ENCODE measurements at places on chromosomes 6 and 20. TPM values are rescaled to one million over a fixed set of nuclear protein-coding genes. Genes with fewer than 3 reads are reported as not detected.
A peak's percentile ranks its signal among the peaks of the same experiment; 100 is the strongest.

Gene PLAGL2
- total RNA-seq = 98.2 TPM

- H3K27me3 ChIP-seq = peaks cover 2% of the 10 kb centered on the region
- DNase-seq = no peak
- H3K27ac ChIP-seq = no peak overlapping the region
- H3K4me3 ChIP-seq = no peak overlapping the region
- H3K4me1 ChIP-seq = no peaks in the 10 kb centered on the region
Observed at GRCh38 chr6:88120635-88121034, 45.5 kb downstream of the CNR1 start.

DNA sequence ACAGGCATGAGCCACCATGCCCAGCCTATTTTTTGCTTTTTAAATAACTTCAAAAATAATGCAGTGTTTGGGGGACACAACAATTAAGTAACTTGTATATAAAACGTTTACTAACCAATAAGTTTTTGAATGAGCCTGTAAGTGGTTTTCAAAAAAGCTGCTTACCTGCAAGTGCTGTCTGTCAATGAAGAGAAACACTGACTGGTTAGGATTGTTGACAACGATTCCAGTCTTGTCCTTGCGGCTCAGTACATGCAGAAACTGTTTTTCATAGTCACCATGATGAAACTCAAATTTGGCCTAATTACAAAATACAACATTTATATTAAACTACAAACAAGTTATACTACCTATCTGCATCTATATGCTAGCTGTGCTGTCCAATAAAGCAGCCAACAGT lies 10.3 kb downstream of the C6orf62 start:
- H3K4me1 ChIP-seq = peaks cover 53% of the 10 kb centered on the region
- no peak for DNase-seq
- H3K27ac ChIP-seq = peak overlapping the region; percentile 56
- peaks cover 76% of the 10 kb centered on the region for H3K36me3 ChIP-seq

DNA sequence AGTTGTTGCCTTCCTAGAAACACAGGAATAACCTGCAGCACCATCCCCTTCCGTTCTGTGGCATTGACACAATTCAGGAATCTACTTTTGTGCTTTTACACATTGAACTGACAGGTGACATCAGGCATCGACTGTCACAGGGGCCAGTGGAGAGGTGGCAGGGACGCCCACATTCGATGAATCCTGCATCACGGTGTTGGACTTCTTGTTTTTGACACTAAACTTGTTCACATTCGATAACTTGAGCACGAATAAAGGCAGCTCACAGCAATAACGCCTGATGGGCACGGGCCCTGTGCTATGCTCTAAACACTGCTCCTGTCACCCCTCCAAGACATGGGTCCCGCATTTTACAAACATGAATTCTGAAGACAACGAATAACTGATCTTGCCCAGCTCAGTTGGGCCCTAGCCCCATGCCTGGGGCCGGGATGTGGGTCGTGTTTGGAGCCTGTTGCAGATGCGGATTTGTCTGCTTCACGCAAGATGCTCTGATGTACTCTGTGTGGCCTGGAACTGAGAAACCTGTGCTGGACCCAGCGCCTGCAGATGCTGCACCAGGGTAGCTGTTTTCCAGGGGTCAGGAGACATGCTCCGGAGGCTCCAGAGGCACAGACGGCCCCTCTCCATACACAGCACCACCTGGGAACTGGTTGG lies 75.7 kb downstream of the TTLL2 start:
- H3K36me3 ChIP-seq = no peaks in the 10 kb centered on the region
- H3K4me3 ChIP-seq = no peak overlapping the region
- H3K4me1 ChIP-seq = no peaks in the 10 kb centered on the region
- H3K27ac ChIP-seq = no peak overlapping the region

DNA sequence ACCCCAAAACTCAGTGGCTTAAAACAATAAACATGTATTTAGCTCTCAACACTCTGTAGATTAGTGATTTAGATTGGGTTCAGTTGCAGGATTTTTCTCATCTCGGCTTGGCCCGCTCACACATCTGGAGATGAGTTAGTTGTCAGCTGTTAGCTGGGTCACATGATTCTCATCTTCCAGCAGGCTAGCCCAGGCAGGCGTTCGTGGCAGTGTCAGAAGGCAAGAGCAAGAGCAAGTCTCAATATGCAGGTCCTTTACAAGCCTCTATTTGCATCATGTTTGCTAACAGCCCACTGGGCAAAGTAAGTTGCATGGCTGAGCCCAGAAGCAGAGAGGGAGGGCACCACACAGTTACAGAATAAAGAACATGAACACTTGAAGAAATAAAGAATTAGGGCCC lies 83.6 kb upstream of the MYLIP start:
- H3K36me3 ChIP-seq = no peaks in the 10 kb centered on the region
- no peak overlapping the region for H3K27ac ChIP-seq
- H3K4me3 ChIP-seq = no peak overlapping the region
- peaks cover 6% of the 10 kb centered on the region for H3K4me1 ChIP-seq

All from activated CD4-positive, alpha-beta T cell treated with anti-CD3 and anti-CD28 coated beads for 36 hours (primary cell).